ENCODE measurements at places on chromosomes 2 and 18. TPM values are rescaled to one million over a fixed set of nuclear protein-coding genes. Genes with fewer than 3 reads are reported as not detected.

The DQX1 gene
- not detected for total RNA-seq

The TMEFF2 gene
- total RNA-seq = 37.5 TPM

The LYG1 gene
- 0.41 TPM for total RNA-seq

The LINC00305 gene
- not detected for total RNA-seq

The TXNDC2 gene
- not detected for total RNA-seq

The CD207 gene
- total RNA-seq = not detected

The TNS1 gene
- 3.7 TPM for total RNA-seq

The TFCP2L1 gene
- total RNA-seq = under 0.01 TPM

The RUFY4 gene
- not detected for total RNA-seq

The ALKAL2 gene
- 2.0 TPM for total RNA-seq

The TRPM8 gene
- 0.41 TPM for total RNA-seq

The LAMA1 gene
- total RNA-seq = 12.2 TPM

The WNT10A gene
- total RNA-seq = not detected

The KCNG3 gene
- total RNA-seq = 1.2 TPM

The GDF7 gene
- under 0.01 TPM for total RNA-seq

The FEZ2 gene
- total RNA-seq = 60.3 TPM
